Camera-type eye (tissue), 1 donor: ENCODE measurements at places on chromosomes 7 and 10. TPM values are rescaled to one million over a fixed set of nuclear protein-coding genes. Genes with fewer than 3 reads are reported as not detected.

PODXL gene
- 42.2 TPM for total RNA-seq

ATP5F1C gene
- 248 TPM for total RNA-seq

AZGP1 gene
- total RNA-seq: 15.0 TPM

ANKRD2 gene
- total RNA-seq: 0.55 TPM

TMEM196 gene
- 9.7 TPM for total RNA-seq

NOLC1 gene
- 42.1 TPM for total RNA-seq

CALHM2 gene
- 12.4 TPM for total RNA-seq

LGI1 gene
- total RNA-seq: 12.0 TPM

SPDYE18 gene
- 2.6 TPM for total RNA-seq

IFRD1 gene
- total RNA-seq: 68.0 TPM

FBXO24 gene
- 2.5 TPM for total RNA-seq

HMX3 gene
- 1.1 TPM for total RNA-seq

CDHR1 gene
- 150 TPM for total RNA-seq

ZPBP gene
- 5.7 TPM for total RNA-seq

SNCG gene
- 33.3 TPM for total RNA-seq

TMEM236 gene
- total RNA-seq: 0.44 TPM

TCAF2 gene
- total RNA-seq: 2.3 TPM

LEP gene
- not detected for total RNA-seq

SFXN3 gene
- total RNA-seq: 82.1 TPM

PRKCQ gene
- total RNA-seq: 8.7 TPM

SUGCT gene
- 8.1 TPM for total RNA-seq

CALHM3 gene
- not detected for total RNA-seq

HYAL4 gene
- total RNA-seq: not detected

TMEM229A gene
- total RNA-seq: 1.9 TPM

EPHB4 gene
- total RNA-seq: 53.1 TPM

EPHA1 gene
- 2.1 TPM for total RNA-seq

LBX1 gene
- not detected for total RNA-seq

CRYGN gene
- not detected for total RNA-seq

BLNK gene
- 3.8 TPM for total RNA-seq

LIPJ gene
- total RNA-seq: 0.22 TPM

CLRN3 gene
- total RNA-seq: not detected

OR2A12 gene
- not detected for total RNA-seq

PLXNA4 gene
- 17.5 TPM for total RNA-seq

IDI2 gene
- not detected for total RNA-seq

BTBD16 gene
- 0.16 TPM for total RNA-seq

HABP2 gene
- not detected for total RNA-seq

TYW1B gene
- 10.0 TPM for total RNA-seq

FRMPD2 gene
- 27.3 TPM for total RNA-seq

LLCFC1 gene
- total RNA-seq: not detected

AP5Z1 gene
- total RNA-seq: 22.8 TPM

C10orf90 gene
- 1.5 TPM for total RNA-seq
